Ammon's horn (tissue), 1 donor: ENCODE measurements at places on chromosomes 6 and 20.

DNA sequence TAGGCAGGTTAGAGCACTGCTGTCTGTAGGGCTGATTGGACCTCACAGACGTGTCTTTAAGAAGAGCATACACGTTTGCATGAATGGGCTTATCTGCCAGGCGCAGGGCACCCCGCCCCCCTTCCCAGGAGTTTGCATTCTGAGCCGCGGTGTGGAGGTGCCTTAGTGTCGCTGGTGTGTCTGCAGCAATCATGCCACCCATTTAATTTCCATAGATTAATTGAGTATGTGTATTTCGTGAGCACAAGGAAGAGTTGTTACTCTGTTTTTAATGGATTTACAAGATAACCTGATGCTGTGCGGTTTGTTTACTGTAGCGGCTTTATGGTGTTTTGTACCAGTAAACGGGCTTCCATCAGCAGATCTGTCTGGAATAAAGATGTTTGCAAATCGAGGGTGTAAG, 107.7 kb downstream of the ZDHHC14 start:
- DNase-seq: no peak

DNA sequence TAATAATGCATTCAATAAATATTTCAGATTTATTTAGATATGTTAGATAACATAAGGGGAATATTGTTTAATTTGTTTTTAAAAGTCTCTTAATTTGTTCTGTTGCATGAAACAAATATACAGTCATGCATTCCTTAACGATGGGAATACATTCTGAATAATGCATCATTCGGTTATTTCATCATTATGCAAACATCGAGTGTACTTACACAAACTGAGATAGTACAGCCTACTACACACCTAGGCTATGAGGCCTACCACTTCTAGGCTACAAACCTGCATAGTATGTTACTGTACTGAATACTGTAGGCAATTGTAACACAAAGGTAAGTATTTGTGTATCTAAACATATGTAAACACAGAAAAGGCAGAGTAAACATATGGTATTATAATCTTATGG, 118.7 kb downstream of the EPHA7 start:
- no peak for DNase-seq

DNA sequence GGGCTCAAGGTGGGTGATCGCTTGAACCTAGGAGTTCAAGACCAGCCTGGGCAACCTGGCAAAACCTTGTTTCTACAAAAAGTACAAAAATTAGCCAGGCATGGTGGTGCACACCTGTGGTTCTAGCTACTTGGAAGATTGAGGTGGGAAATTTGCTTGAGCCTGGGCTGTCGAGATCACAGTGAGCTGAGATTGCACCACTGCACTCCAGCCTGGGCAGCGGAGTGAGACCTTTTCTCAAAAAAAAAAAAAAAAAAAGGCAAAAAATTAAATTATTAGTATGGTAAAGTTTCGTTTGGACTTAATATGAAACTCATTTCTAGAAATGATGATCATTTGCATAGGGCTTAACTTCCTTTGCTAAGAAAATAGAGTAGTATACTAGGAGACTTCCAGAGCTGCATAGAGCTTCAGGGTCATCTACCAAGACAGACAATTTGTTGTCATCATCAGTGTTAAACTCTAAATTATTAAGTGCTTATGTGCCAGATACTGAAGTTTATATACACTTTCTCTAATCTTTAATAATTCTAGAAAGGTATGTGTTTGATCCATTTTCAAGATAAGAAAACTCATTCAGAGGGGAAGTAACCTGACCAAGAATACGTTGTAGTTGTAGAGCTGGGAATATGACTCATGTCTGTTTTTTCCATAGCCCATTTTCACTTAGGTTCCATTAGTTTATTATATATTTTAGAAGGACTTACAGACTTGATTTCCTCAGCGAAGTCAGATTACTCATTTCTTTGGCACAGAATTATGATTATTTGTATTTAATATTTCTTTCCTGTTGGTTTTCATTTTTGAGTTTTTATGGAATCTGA, 84.5 kb downstream of the SLC16A10 start:
- no peak for DNase-seq

GRCh38 chr6:40541556-40542174, 45.5 kb downstream of the LRFN2 start:
- no peak for DNase-seq

DNA sequence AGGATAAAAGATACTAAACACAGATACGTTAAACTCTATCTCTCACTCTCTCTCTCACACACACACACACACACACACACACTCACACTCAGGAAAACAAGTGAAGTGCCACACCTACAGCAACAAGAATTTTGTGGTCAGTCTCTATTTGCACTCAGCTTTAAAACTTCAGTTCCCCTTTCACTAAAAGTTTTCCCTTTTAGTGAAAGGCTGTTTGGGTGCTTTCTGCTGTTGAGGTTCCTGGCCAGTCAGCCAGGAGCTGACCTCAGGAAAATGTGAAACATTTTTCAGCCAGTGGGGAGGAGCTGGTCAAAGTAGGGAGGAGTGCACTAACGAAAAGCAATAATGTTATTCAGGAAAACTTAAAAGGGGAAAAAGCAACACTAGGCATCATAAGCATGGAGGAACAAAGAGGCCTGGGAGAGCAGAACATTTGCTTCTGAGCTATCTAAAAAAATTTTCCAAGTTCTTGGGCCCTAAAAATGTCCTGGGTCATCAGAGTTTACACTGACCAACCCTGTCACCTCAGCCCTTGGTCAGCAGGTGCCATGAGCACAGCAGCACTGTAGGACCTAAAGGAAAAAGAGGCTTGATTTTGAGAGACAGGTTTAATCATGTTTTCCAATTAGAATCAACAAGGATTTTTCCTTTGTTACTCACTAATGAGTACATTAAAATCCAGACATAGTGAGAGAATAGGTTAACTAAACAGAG, 30.7 kb upstream of the NT5E start:
- DNase-seq: no peak

GRCh38 chr20:62637110-62637509, 5.2 kb upstream of the SLCO4A1 start:
- no peak for DNase-seq

DNA sequence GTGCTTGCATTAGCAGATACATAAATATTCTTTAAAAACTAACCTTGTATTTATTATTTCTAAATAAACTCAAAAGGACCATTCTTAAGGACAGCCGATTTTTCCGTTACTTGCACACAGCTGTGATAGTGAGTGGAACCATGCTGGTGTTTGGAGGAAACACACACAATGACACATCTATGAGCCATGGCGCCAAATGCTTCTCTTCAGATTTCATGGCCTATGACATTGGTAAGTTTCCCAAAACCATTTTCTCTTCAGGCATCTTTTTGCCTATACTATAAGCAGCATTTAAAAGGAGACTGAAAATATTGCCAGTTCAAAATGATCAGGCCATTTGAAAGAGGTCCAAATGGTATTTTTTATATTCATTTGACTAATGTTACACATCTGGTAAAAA, 92.3 kb downstream of the ATRN start:
- no peak for DNase-seq

DNA sequence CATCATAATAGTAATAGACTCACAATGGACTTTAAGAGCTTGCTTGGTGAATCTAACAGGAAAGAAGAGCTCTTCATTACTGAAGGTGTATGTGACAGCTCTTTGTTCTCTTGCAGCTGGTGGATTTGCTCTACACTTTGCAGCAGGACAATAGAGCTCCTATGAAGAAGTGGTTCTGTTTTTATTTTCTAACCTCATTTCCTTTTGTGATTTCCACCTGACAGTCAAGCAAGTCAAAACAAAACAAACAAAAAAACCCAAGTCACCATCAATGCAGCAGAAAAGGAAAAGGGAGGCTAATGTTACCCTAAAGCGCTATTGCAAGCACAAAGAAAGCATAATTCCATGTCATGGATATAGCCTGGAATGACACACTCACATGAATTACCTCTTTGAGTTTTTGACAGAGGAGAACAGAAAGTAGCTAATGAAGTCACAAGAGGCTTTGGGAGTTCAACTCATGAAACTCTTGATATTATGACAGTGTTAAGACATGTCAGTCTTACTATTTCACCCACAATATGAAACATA, 1188.1 kb downstream of the EPHA7 start:
- no peak for DNase-seq

- no peak for DNase-seq
Observed at GRCh38 chr6:157144859-157145568, 178.3 kb downstream of the TMEM242 start.

DNA sequence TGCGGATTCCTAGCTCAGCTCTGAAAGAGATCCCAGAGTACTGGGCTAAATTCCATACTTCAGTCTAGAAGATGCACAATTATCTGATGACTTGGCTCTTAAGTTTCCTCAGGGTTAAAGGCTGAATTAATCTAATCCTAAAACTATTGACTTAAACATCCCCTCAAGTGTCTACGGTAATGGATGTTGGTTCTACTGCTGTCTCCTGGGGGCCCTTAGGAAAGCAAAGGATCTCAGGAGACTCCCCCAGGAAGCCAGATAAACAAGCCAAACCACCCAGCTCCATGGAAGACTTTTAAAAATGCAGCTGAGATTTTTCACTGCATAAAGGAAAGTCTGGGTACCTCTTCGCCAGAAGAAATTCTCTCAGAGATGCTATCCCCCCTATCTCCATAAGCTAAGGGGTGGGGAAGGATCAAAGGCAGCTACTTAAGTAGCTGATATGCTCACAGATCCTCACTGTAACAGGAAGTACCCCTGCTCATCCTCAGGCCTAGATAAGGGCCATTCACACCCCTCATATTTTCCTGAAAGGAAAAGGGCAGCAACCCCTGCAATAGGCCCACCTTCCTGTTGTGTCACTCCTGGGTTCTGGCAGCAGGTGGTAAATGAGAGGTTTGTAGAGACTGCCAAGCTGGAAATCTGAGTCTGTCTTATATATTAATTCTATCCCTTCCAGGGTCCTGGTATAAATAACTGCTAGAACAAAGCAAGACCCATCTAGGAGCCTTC, 9.3 kb downstream of the NDRG3 start:
- no peak for DNase-seq

GRCh38 chr20:21702016-21702415, 3.4 kb upstream of the PAX1 start:
- DNase-seq: no peak

DNA sequence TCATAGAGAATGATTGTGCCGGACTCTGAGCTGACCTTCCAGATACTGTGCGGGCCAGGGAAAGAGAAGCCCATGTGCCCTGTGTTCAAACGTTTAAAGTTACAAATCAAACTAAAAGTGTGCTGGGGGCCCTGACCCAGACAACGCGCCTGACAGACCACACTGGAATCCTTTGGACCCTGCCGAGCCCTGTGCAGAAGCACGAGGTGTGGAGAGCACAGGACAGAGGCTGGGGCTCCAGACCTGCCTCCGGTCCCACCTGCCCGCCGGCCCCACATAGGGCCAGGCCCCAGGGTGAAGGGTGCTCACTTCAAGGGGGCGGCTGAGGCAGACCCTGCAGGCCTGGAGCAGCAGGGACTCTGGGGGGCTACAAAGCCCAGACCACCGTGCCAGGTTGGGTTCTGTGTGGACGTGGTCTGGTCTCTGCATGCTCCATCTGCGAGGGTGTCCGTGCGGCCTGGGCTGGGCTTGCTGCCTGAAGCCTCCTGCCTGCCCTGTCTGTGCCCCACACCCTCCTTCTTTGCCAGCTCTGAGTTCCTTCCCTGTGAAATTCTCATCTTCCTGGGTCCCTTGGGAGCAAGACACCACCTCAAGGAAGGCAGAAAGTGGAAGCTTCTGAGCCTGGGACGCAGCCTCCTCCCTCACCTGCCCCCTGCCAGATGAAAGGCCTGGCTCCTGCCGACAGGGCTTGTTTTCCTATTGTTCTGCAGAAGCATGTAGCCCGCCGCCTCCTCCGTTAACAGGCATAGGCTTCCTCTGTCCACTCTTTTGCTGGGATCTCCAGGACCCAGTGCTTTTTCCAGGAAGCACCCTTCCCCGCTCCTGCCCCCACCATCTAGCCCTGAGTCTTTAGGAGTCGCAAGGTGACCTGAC, 186.2 kb downstream of the ERMARD start:
- no peak for DNase-seq

- no peak for DNase-seq
Observed at GRCh38 chr6:135583256-135583761, 85.8 kb upstream of the AHI1 start.

- no peak for DNase-seq
Observed at GRCh38 chr6:133079901-133080300, 161.3 kb upstream of the EYA4 start.

GRCh38 chr20:46375771-46376170, 30.6 kb downstream of the ELMO2 start:
- DNase-seq: no peak

DNA sequence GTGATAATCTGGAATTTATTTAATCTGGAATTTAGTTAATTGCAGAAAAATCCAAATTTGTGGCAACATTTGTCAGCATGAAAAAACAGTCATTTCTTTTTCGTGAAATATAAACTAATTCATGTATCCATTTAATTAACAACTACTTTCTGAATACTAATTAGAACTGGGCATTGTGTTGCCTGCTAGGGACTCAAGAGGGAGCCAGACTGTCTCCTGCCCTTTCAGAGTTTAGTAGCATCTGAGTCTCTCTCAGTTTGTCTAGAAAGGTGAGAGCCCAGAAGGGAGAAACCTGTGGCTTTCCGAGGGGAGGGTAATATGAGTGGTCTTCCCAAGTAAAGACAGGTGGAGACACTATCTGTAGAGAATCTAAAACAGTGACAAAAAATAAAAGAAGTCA, 210.9 kb upstream of the HDDC2 start:
- DNase-seq: no peak

GRCh38 chr6:69294862-69295261, 501.9 kb downstream of the LMBRD1 start:
- DNase-seq: no peak

- peak; percentile 34 for DNase-seq
Observed at GRCh38 chr20:33291830-33292355, 8.9 kb downstream of the BPIFB1 start.

GRCh38 chr6:145332011-145332410, 403.3 kb downstream of the EPM2A start:
- DNase-seq: no peak

DNA sequence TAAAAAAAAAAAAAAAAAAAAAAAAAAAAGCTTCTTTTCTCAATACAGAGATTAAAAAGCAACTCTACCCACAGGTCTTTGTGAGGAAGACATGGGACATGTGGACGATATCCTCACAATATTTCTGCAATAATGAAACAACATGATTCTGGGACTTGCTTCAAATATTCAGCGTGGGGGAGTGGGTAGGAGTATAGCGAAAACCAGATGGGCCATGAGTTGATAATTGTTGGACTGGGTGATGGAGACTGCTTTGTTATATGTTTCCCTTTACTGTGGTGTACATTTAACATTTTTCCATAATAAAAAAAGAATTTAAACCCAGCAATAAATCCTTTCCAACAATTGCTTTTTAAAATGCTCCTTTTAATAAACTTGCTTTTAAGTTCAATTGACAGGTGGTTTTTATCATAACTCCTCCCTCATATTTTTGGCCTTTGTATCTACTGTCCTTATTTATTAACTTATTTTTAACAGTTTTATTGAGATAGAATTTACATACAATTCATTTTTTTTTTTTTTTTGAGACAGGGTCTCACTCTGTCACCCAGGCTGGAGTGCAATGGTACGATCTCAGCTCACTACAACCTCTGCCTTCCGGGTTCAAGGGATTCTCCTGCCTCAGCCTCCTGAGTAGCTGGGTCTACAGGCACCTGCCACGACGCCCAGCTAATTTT, 40.4 kb upstream of the ARFGEF2 start:
- DNase-seq: peak; percentile 46
